ENCODE measurements at places on chromosomes 3 and 15.

DNA sequence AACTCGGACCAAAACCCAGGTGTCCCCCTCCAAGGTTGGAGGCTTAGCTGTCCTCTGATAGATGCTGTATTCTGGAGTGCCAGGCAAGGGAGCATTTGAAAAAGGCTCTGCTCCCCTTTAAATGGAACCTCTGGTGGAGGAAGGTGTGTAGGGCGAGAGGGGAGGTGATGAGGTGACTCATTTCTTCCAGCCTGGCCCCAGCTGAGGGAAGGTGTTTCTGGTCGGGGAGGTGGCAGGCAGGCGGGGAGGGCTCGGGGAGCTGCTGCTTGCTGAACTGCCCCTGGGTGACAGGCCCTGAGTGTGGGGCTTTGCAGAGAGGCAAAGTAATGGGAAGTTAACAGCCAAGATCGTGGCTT is 18.8 kb downstream of the PSTPIP1 start:
- no peak for DNase-seq

DNA sequence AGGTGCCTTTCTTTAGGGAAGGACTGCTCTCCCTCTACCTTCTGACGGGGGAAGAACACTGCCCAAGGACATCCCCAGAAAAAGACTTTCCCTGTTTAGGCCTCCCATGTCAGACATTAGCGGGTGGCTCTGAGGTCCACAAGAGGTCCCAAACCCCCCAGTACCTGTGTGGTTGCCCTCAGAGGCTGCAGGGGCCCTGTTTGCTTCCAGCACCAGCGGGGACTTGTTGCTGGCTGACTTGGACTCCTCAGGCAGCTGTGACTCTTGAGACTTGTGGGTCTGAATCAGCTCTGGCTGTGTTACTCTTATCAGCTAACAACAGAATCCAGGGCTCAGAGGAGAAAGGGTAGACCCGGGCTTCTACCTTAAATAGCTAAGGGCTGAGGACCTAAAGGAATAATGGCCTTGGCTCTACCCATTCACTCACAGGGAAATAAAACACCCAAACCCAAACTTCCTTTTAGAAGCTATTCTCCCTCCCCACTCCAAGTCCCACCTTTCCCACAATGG is 39.2 kb downstream of the SEMA3G start:
- no peak for DNase-seq

GRCh38 chr3:179768080-179768479 is 115.2 kb downstream of the USP13 start:
- DNase-seq = peak; percentile 67

GRCh38 chr3:174792864-174793263 is 66.3 kb upstream of the NAALADL2 start:
- no peak for DNase-seq

GRCh38 chr15:25655207-25655948 is 207.7 kb downstream of the ATP10A start:
- DNase-seq = no peak

GRCh38 chr3:95272781-95273180 is 1209.9 kb downstream of the NSUN3 start:
- peak; percentile 77 for DNase-seq

GRCh38 chr3:10568549-10568948 is 63.2 kb upstream of the ATP2B2 start:
- no peak for DNase-seq

GRCh38 chr3:105067361-105067760 is 299.3 kb upstream of the ALCAM start:
- no peak for DNase-seq

DNA sequence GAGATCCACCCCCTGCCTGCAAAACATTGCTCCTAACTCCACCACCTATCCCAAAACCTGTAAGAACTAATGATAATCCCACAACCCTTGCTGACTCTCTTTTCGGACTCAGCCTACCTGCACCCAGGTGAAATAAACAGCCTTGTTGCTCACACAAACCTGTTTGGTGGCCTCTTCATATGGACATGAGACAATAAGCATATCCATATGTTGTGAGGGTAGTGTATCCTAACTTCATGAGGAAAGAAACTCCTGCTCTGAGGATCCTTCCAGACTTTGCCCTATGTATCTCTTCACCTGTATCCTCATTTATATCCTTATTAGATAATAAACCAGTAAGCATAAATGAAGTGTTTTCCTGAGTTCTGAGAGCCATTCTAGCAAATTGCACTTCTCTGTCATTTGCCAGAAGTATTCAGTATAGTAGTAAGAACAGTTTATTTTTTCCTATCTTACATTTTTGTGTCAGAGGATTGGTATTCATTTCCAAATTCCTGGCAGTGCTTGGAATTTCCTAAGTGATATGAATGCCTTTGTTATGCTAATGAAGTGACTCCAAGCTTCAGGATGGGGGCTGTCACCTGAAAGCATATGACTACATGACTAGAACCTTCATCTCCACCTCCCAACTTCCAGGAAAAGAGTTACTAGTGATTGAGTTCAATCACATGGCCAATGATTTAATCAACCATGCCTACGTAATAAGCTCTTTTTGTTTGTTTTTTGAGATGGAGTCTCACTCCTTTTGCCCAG is 30.2 kb downstream of the TTBK2 start:
- DNase-seq = no peak

DNA sequence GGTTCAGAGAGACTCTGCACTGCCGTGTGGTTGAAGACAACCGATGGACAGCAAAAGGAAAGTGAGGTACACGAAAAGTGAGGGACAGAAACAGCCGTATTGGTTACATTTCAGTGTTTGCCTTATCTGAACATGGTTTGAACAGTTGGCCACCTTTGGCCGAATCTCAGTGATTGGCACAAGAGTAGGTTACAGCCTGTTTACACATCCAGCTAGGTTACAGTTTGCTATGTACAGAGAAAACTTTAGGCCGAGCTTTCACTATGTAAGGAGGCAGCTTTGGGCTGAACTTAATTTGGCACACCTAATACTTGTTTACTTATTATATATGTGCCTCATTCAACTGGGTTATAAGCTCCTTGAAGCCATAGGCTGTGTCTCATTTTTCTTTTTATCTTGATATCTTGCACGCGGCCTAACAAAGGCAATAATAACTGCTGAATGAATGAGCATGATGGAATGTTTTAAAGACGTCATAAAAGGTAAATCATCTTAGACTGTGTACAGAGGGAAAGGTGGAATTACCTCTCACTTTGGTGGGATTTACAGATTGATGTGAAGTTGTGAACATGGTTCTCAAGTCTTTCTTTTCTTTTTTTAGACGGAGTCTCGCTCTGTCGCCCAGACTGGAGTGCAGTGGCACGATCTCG is 17.2 kb upstream of the GREM1 start:
- no peak for DNase-seq

DNA sequence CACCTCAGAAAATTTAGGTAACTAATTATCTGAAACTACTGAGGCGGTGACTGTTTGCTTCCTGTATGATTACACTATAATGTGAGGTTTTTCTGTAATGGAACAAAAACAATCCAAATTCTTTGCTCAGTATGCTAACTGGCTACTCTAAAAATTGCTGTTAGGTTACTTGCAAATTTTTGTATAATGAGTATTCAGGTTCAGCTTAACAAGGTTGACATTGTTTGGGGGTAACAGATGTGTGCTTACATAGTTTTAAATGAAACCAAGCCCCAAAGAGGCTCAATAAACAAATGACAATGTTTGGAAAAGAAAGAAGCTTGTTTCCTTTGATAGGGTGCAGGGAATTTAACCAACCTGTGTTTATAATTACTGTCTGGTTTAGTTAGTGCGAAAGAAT is 414.5 kb upstream of the MDFIC2 start:
- peak; percentile 0 for DNase-seq

DNA sequence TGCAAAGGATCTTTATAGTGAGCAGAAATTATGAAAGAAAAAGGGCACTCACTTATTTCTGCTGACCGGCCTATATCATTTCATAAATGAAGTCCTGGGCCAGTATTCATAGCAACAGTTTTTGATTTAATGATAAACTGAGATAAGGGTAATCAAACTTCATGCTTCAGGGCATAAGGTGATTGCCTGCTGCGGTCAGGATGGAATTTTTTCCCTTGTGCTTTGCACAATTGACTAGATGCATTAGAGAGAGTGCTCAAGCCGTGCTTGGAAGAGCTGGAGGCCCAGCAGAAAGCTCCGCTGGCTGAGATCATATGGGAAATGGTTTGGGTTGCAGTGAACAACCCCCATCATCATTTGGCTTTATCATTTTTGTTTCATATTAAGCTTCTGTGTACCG is 10.4 kb downstream of the SEMA6D start:
- DNase-seq = no peak

DNA sequence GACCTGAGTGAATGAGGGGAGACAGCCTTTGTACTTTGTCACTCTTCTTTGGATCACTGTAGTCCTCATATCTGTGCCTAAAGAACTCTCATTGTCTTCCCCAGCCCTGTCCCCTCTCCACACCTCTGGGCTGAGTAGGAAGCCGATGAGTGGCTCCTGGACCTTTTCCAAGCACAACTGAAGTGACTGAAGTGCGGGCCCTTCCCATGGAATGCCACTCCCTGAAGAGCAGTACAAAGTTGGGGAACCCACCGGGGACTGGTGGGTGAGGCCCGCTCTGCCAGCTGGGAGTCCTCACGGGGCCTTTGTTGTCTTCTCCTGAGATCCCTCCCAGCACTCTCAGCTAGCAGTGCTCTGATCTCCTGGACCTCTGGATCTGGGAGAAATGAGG is 90.1 kb downstream of the AAGAB start:
- DNase-seq = no peak

DNA sequence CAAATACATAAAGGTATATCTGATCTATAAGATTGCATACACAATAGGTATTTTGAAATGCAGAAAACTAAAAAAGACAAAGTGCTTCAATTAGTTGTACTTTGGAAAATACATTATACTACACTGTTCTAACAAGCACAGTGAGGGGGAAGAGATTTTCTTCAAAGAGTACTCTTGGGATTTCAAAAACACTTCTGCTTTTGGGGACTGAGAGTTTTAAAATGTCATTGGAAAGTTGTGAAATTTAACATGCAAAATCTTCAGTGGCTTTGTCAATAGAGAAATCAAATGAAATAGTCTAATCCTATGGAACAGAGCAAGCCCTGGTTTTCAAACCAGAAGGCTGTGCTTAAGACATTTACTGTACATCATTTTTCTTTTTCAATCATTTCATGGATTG is 322.2 kb upstream of the SEMA6D start:
- DNase-seq = no peak

- no peak for DNase-seq
Measured at GRCh38 chr15:98069256-98069655, 108.8 kb downstream of the ARRDC4 start.

DNA sequence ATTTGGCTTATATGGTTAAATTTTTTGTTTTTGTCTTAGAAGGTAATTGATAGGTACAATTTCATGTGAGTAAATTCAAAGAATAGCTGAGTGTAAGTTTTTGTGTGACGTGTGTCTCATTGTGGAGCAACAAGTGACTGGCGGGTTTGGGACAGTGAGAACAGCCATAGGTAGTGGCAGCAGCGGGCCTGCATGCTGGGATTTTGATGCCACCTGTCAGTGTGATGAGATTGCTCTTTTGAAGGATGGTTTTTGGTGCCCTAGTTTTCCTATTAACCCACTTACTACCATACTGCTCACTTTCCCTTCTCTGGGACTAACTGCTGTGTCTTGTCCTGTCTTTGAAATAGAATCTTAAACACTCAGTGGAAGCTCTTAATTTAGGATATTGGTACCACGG is 522.6 kb downstream of the NAALADL2 start:
- DNase-seq = peak; percentile 60

GRCh38 chr3:30201715-30202114 is 404.7 kb upstream of the TGFBR2 start:
- DNase-seq = no peak

DNA sequence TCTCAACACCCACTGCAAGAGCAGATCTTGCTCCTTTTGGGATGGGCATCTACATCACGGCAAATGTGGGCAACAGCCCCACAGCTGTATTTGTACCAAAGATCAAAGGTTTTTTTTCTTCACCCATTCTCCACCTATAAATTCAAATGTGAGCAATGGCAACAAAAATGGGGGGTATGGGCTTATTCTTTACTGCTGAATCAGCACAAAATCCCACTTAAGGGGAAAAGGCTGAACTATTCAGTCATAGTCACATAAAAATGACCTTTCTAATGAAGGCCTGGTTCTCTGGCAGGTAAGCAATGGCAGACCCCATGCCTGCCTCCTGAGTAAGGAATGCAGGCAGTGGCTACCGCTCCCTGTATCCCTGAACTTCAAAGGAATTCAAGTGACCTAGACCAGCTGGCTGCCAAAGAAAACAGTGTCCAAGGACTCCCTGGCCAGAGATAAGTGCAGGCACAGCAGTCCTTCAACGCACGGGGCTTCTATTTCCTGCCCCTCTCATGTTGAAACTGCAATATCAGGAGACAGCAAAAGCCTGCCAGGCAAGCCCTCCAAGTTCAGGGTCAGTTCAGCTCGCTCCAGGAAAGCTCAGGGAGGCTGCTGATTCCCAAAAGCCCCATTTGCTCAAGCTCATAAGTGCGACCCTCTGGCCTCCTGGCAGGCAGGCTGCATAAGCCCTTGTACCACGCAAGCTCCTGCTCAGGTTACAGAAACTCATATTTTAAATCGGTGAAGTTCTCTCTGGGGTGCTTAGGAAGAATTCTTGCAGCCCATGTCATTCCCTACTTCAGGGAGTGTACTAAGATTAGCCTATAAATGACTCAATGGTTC is 134.1 kb downstream of the PDZRN3 start:
- peak; percentile 75 for DNase-seq

DNA sequence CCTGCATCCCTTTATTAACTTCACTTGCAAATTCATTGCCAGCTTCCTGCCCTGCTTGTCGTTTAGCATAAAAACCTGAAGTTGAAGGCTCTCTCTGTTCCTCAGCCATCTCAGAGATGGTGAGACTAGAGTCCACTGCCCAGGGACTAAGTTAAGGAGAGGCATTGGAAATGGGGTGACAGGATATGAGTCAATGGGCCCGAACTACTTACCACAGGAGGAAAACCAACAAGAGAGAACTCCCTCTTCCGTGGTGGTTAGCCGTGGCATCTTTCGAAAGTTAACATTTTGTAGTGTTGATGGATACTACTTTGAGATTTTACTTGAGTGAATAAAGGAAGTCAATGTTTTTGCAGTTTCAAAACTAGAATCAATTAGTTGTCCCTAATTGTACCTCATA is 65.3 kb downstream of the LRTM1 start:
- DNase-seq = no peak

- DNase-seq = no peak
Measured at GRCh38 chr15:70252951-70253320, 155.2 kb upstream of the TLE3 start.

DNA sequence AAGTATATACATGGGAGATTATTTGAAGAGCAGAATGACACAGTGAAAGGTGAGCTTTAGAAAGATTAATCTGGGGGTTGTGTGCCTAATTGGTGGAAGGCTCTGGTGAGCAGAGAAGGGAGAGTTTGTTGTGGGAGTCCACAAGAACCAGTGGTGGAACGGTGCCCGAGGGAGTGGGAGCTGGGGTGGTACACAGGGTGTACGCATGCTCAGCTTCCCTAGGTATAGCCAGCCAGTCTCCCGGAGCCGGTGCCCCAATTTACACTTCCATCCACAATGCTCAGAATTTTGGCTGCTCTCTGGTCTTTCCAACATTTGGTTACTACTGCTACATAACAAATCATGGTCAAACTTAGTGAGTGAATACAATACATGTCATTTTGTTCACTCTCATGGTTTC is 92.5 kb downstream of the MITF start:
- no peak for DNase-seq

GRCh38 chr3:132064114-132064513 is 29.3 kb upstream of the CPNE4 start:
- DNase-seq = no peak

All from NCI-H69 (cell line).